ENCODE measurements at places on chromosomes 1 and 21. TPM values are rescaled to one million over a fixed set of nuclear protein-coding genes. Genes with fewer than 3 reads are reported as not detected.

Gene LCE1B
- not detected for total RNA-seq

Gene OLIG2
- total RNA-seq: not detected

Gene PSMA5
- 201 TPM for total RNA-seq

Gene ZNF593OS
- not detected for total RNA-seq

GRCh38 chr1:44785029-44785380, 3.0 kb downstream of the BEST4 start:
- DNase-seq: no peak

GRCh38 chr21:44908908-44909307, 11.8 kb downstream of the ITGB2 start:
- DNase-seq: no peak
